ENCODE measurements at places on chromosomes 16 and 17.
A peak's percentile ranks its signal among the peaks of the same experiment; 100 is the strongest.

GRCh38 chr17:48520631-48521079 is 10.2 kb downstream of the HOXB1 start:
- DNase-seq = peak; percentile 47

DNA sequence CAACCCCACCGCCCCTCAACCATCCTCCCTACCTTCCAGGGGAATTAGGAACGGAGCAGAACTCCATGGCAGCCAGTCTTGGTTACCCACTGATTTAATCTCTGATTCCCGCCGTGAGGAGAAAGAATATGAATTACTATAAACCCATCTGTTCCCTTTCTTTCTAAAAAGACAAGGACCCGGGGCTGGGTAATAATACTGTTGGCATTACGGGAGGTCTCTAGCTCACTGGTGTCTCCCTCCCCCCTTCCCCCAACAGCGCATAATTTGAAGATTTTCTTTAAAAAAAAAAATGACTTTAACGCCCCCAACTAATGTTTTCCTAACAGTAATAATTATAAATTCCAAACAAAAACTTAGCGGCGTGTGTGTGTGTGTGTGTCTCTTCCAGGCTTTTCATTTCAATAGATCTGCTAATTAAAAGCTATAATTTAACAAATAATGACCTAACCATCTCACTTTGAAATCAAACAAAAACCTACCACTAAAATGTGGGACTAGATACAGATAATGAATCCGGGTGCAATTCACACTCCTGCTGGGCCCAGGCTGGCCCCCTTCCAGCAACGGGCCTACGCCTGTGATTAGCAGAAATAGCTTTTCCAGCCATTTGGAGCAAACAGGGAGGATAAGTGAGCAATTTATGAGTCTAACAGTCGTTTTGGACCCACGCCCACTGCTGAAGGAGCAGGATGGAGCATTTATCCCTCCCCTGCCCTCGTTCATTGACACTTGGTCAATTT is 18.2 kb upstream of the BHLHA9 start:
- DNase-seq = peak; percentile 24

DNA sequence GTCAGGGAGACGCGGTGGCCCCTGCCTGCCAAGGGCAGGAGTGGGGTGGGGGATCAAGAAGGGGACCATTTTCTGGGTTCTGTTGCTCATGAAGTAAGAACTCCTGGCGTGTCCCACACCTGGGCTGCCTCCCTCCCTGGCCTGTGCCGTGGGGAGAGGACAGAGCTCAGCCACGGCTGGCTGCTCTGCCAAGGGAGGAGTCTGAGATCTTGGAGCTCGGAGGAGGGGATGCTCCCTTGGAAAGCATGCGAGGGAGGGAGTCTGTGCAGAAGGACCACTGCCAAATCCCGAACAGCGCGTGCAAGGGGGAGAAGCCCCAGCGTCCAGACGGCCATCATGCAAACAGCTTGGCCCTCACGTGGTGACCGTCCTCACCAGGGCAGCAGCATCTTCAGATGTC is 64.2 kb upstream of the ZNF469 start:
- DNase-seq = no peak

GRCh38 chr17:79801156-79802038 is 4.5 kb upstream of the CBX8 start:
- no peak for DNase-seq

DNA sequence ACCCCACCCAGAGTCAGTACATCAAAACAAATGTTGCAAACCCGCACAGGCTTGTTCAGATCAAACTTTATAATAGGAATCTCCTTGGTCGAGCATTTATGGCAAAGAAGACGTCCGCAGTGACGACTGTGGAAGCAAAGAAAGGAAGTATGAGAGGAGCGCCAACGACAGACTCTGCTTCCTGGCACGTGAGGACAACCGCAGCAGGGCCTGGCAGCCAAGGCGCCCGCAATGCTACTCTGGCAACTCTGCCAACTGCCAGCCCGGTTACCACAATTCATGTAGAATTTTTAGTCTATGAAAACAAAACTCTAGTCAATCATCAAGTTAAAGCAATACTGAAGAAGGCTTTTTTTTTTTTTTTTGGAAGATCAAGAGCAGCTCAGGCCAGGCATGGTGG is 24.8 kb downstream of the CYB5D2 start:
- DNase-seq = no peak

GRCh38 chr17:45410144-45411091 is 22.3 kb downstream of the ARHGAP27 start:
- DNase-seq = no peak

GRCh38 chr16:75640598-75640997 is 6.9 kb downstream of the KARS1 start:
- DNase-seq = no peak

- no peak for DNase-seq
These were observed 44.8 kb downstream of the PRMT7 start for GRCh38 chr16:68355447-68356248.

- DNase-seq = peak; percentile 62
These were observed 2.1 kb downstream of the MPO start for GRCh38 chr17:58278661-58279015.

DNA sequence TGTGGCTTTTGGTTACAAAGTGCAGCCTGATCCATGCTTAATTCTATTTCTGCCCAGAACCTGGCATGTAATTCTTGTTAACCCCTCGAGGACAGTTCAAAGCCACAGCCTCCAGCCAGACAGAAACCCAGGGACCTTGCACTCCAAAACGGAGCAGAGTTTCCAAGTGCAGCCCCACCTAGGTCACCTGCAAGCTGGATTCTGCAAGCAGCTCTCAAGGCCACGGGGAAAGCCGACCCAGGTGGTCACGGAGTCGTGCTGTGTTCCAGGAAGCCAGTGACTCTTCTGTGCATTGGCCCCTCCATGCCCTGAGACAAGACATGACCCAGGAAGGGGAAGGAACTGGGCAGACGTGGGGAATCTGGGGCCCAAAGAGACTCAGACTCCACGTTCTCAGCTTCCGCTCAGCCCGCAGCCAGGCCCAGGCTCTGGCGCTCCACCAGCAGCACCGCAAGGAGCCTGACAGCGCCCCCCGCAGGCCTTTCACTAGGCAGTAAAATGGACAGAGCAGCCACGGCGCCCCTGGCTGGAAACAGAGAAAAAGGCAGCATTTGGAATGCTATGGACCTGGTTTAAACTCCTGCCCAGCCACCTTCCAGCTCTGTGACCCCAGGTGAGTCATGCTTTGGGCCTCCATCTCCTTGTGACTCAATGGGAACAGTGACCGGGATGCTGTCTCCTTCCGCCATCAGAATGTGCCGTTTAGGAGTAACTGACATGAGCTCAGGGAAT is 27.3 kb upstream of the GSG1L start:
- peak; percentile 60 for DNase-seq

GRCh38 chr17:19020016-19020415 is 15.5 kb upstream of the FAM83G start:
- no peak for DNase-seq

- DNase-seq = peak; percentile 53
These were observed 10.9 kb upstream of the ZFHX3 start for GRCh38 chr16:73058616-73059409.

- no peak for DNase-seq
These were observed 25.2 kb upstream of the MLKL start for GRCh38 chr16:74725651-74726455.

GRCh38 chr16:68592466-68593337 is 52.4 kb upstream of the CDH3 start:
- no peak for DNase-seq

DNA sequence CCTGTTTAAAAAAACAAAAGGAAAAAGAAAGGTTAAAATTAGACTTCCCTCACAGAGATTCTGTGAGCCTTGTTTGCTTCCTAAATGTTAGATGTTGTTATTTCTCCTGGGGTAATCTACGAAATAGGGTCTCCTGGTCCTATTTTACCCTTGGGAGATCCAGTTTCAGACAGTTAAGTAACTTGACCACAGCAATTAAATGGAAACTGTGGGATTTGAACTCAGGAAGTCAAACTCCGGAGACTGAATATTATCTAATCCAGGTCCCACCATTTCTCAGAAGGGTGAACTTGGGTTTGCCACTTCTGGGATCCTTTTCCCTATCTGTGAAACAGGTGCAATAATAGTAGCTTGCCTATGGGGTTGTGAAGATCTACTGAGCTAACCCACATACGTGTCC is 6.4 kb upstream of the TMC5 start:
- no peak for DNase-seq

DNA sequence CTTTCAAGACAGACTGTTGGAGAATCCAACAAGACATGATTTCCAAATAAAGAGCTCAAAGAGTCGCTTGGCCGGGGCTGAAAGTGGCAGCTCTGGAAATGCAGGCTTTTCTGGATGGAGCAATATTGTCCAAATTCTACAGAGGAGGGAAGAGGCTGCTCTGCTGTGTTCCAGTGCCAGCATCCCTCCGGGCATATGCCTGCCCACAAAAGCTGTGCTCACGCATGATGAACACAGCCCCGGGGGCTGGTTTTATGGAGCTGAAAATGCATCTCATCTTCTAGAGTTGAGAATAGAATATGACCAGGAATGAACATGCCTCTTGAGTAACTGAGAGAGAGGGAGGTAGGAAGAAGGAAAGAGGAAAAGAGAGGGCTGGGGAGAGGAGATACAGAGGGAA is 74.7 kb upstream of the TOX3 start:
- no peak for DNase-seq

DNA sequence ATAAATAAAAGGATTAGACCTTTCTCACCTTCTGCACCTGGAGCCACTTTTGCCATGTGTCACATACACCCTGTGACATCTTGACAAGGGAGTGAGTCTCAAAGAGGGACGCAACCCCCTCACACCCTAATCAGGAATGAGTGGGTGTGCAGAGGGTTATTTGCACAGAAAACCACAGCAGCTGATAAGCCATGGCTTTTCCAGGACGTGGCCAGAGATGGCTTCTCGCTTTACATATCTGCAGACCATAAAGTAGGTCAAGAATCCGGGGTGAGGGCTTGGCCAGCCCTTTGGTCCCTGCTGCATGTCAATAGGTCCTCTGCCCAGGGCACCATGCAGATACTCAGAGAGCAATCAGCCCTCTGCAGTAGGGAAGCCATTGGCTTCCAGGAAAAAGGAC is 2.4 kb upstream of the CD300LF start:
- peak; percentile 6 for DNase-seq

GRCh38 chr16:14071576-14072271 is 605 bp downstream of the MRTFB start:
- no peak for DNase-seq

- DNase-seq = peak; percentile 63
These were observed 13.3 kb upstream of the YWHAE start for GRCh38 chr17:1413281-1413791.

DNA sequence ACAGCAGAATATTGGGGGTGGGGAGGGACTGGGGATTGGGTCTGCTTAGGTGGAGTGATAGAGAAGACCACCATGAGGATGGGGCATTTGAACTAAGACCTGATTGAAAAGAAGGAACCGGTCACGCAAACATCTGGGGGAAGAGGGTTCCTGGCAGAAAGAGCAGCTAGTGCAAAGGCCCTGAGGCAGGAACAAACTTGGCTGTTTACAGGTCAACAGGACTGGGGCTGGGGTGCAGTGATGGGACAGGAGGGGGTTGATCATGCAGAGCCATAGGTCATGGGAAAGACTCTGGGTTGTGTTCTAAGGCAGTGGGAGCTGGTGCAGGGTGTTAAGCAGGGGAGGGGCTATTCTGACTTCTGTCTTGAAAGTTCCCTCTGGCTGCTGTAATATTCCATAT is 1.9 kb downstream of the DRG2 start:
- no peak for DNase-seq

DNA sequence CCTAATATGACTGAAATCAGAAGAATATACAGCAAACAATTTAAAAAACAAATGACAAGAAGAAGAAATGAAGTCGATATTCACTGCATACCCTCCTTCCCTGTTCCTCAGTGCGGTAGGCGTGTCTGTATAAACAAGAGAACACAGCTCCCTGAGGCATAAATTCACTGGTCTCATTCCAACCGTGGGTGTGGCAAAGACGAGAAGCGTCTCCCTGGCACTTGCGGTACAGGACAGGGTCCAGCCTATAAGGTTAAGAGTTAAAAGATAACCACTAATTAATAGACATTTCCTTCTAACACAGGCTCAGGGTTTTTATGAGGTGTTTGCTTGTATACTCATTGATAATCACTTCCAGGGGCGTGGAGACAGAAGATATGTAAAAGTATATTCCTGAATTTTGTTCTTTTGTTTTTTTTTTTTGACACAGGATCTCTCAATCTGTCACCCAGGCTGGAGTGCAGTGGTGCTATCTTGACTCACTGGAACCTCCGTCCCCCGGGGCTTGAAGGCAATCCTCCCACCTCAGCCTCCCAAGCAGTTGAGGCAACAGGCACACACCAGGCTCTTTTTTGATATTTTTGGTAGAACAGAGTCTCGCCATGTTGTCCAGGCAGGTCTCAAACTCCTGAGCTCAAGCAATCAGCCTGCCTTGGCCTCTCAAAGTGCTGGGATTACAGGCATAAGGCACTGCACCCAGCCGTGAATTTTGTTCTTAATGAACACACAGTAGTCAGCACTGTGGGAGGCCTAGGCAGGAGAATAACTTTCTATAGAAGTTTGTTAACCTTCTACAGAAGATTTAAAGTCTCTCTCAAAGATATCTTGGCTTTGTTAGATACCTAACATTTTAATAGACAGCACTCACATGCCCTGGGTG is 59.1 kb upstream of the CLEC18B start:
- DNase-seq = peak; percentile 83

- DNase-seq = peak; percentile 35
These were observed 1.2 kb downstream of the NFATC3 start for GRCh38 chr16:68086336-68086841.

GRCh38 chr16:68360956-68361355 is 50.1 kb downstream of the PRMT7 start:
- no peak for DNase-seq

DNA sequence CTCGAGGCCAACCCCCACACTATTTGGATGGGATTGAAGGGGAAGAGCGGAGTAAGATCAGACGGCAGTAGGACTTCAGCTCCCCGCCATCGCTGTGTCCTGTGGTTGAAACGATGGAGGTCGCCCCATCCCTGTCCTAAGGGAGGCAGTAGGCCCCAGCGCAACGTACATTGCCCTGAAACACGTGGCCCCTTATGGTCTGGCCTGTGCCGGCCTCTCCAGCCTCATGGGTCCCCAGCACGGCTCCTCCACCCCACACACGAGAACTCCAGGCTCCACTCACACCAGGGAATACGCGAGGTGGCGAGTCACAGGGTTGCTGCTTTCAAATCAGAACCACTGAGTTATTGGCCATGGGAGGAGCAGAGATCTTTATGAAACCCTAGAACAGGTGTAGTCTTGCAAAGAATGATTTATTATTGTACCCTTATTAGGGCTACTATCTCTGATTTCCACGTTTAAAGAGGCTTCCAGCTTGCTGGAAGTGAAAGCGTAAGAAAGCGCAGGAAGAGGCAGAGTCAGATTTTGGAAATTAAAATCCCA is 669 bp upstream of the DCTPP1 start:
- peak; percentile 20 for DNase-seq

DNA sequence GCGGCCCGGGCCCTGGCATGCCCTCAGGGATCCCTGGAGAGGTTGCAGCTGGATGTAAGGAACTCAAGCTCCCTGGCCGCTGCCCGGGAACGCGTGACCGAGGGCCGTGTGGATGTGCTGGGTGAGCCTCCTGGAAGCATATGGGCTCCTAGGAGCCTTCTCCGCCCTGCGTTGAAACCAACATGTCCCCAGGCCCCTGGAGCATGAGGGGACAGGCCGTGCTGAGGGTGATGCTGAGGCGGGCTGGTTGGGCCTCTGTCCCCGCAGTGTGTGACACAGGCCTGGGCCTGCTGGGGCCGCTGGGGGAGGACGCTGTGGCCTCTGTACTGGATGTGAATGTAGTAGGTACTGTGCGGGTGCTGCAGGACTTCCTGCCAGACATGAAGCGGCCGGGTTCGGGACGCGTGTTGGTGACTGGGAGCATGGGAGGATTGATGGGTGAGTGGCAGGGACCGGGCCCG is 5.7 kb upstream of the HSD17B1 start:
- no peak for DNase-seq

GRCh38 chr17:74761931-74762330 is 13.5 kb downstream of the NHERF1 start:
- DNase-seq = no peak

Data from AG20443 (cell line).